ENCODE measurements at places on chromosomes 6 and 20.

- DNase-seq = peak; percentile 16
These were observed 213.8 kb upstream of the ZFP64 start for GRCh38 chr20:52405417-52405816.

GRCh38 chr6:105835373-105835772 lies 250.8 kb upstream of the PRDM1 start:
- peak; percentile 85 for DNase-seq

DNA sequence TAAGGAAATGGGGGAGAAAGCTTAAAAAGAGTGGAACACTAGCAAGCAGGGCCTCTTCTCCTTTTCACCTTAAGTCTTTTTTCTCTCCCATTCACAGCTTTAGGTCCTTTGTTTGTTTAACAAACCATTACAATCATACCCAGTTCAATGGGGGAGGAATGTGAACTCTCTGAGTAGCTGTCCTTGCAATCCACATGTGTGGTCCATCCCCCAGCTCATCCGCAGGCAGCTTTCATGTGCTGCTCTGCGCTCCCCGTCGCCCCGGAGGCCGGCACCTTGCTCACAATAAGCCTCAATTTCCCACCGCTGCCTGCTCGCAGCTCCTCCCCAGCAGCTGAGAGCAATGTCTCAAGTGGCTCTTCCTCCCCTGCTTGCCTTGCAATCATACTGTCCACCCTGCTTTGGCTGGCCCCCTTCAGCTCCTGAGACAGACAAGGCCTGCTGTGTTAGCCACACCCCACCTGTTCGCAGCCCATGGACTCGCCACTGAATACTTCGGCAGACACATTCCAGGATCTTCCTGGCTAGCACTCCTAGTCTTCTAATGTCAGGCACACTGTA lies 49.1 kb downstream of the PLAGL1 start:
- DNase-seq = no peak

DNA sequence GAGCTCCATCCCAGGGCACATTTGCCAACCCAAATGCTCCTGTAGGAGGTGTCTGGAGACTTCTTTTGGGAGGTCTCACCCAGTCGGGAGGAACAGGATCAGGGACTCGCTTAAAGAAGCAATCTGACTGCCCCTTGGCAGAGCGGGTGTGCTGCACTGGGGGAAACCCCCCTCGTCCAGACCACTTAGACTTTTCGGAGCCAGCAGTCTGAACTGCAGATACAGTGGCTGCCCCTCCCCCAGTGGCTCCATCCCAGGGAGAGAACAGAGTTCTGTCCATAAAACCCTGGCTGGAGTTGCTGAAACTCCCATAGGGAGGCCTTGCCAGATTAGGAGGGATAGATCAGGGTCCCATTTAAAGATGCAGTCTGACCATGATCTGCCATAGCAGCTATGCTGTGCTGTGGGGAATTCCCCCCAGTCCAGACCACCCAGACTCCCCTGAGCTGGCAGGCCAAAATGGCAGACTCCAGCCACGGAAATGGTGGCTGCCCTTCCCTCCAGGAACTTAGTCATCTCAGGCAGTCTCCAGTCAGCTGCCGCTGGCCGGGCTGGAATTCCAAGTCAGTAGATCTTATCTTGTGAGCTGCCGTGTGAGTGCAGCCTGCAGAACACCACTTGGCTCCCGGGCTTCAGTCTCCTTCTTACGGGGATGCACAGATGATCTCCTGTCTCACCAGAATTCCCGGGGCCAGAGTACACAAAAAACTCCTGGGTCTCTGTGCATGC lies 278.1 kb upstream of the SASH1 start:
- no peak for DNase-seq

GRCh38 chr6:166745801-166746668 lies 119.0 kb upstream of the RPS6KA2 start:
- DNase-seq = no peak

- peak; percentile 45 for DNase-seq
These were observed 113.1 kb downstream of the C6orf58 start for GRCh38 chr6:127690092-127690491.

GRCh38 chr6:149482545-149483333 lies 2.1 kb downstream of the ZC3H12D start:
- DNase-seq = peak; percentile 82

DNA sequence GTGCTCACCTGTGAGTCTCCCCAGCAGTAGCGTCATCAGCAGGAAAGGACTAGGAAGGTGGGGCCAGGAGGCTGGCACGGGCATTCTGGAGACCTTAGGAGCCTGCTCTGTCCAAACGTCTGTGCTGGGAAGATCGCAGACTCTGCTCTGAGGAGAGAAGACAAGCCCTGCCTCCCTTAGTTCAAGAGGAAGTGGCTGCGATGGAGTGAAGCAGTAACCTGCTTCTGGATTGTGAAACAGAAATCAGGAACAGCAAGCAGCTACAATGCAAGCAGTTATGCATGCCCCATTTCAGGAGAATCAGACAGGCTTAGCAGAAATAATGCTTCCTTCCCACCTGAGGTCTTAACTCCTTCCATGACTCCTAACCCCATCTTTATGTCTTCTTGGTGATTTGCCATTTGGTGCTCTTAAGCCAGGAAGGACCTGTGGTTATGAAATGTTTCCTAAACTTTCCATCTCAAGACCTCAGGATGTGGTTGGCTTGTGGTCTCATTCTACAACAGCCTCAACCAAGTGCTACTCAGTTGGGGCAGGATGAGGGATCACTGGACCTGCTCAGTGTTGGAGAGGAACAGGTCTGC lies at the start of gene SIRPB1:
TSS of gene SIRPB1 (minus strand) at position 149 of the 584 bp plus-strand sequence. CDS start at position 84, 65 bp downstream.
- DNase-seq = peak; percentile 84

DNA sequence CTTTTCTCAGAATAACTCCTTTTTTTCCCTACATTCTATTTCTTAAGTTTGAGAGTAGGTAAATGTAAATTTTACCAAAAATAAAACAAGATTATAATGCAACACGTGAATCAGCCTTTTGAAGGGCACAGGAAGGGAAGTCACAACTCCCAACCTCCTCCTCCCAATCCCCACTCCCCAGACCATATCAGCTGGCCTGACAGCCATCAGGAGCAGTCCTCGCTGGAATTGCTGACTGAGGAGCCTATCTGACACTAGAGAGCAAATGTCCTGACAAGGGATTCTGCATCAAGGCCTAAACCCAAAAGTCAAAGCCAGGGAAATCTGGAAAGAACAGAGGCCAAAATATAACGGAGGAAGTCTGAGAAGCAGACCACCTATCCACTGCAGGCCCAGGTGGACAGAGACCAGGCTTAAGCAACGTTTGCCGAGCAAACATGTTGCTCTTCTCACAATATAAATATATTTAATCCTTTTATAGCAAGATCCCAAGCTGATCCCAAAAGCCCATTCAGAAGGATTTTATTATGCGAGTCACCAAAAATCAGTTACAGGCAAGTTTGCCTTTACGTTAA lies 2.5 kb downstream of the RRAGD start:
- DNase-seq = no peak

- DNase-seq = peak; percentile 32
These were observed 28.8 kb upstream of the TULP4 start for GRCh38 chr6:158283304-158283980.

DNA sequence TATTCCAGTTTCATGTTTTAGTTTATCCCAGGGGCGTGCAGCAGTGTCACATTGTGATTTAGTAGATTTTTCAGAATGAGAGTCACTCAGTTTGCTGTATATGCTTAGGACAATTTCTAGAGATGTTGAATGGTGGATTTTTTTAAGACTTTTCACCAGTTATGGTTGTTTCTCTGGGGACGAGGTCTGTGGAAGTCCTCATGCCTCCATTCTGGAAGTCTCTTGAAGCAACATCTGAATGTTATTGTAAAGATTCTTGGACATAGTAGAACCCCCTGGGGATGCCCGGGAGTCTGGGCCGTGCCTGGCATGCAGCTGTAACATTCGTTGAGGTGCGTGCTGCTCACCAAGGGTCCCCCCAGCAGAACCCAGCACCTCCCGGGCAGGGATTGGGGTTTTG lies 341.5 kb downstream of the CDH4 start:
- DNase-seq = no peak

DNA sequence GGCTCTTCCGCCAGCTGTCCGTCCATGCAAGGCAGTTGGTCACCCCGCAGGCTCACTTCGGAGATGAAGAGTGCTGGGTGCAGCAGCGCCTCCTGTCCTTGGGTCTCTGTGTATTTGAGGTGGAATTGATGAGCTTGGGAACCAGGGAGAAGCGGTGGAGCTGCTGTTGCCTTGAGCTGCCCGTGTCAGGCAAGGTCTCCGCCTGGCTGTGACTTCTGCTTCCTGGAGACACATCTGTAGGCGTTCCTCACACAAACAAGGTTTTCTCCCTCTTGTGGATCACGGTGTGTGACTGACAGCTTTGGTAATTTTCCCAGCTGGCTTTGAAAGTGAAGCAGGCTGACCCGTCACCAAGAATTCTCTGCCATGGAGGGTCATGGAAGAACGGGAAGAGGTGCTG lies 2.5 kb upstream of the SLC17A9 start:
- no peak for DNase-seq

- no peak for DNase-seq
These were observed at the start of gene PHF1 for GRCh38 chr6:33410711-33411631. TSS of gene PHF1 (plus strand) at chr6:33411014. CDS start at chr6:33412264, 1,250 bp downstream.

GRCh38 chr6:28807682-28808280 lies 116.0 kb downstream of the TRIM27 start:
- DNase-seq = peak; percentile 97

DNA sequence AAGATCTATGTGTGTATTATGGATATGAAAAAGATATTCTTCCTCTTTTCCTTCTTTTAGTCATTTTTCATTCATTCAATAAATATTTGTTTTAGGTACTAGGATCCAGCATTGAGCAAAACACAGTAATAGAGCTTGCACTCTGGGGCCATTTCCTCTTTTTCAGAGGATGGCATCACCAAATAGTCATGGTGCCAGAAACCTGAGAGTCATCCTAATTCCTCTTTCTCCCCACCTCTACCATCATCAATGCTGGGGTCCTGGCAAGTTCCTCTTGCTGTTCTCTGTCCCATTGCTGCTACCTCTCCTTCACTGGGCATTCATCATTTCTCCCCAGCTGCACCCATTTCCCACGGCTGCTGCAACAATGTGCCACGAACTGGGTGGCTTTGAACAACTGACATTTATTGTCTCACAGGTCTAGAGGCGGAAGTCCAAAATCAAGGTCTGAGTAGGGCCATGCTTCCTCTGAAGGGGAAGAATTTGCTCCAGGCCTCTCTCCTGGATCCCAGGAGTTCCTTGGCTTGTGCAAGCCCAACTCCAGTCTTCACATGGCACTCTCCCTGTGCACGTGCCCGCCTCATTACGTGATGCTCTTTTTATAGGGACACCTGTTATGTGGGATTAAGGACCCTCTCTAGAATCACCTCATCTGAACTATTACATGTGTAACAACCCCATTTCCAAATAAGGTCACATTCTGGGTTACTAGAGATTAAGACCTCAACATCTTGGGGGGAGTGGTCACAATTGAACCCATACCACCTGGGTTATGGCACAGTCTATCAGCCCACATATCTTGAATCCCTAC lies 9.5 kb upstream of the IGF2R start:
- DNase-seq = peak; percentile 82

DNA sequence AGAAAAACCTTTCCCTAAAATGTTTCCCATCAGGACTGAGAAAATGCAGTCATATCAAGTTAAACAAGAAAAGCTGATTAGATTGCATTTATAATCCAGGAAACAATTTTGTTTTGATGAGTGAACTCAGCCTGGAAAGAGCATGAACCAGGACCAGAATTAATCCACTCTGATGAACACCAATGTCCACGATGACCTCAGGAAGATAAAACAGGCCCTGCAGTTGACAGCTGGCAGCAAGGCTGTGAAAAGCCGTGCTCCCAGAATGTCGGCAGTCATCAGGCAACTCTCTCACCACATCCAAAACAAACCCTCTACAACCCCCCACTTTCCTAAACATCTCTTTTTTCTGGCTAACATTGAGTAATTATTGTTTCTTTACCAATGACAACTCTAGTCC lies 74.0 kb upstream of the PROKR2 start:
- no peak for DNase-seq

DNA sequence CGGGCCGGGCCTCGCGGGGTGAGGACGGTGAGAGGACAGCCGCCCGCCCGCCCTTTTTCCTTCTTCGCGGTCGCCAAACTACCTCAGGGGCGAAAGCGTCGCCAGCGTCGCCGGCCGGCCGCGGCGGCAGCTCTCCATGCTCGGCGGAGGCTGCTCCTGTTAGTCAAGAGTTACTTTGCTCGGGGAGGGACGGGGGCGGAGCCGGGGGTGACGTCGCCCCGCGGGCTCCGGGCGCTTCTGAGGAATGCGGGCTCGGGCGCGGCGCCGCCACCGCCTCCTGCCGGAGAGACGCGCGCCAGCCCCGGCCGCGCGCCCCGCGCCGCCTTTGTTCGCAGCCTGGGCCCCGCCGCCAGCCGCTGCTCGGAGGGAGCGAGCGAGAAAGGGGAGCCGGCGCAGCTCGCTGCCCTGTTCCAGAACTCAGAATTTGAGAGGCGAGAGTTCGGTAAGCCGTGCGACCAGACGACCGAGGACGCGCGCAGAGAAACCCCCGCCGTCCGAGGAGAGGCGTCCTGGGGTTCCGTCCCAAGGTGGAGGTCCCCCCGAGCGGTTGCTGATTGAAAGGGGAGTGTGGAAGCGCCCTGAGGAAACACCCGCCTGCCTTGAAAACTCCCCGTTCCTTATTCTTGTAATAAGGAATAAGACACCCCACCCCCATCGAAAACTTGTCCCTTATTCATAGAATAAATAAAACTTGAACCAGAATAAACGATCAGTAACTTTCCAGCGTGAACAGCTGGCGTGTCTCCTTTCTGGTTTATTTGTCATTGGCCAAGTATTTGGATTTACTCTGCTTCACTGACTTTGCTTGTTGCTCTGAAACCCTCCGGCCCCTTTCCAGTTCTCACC lies at the start of gene PTPRK:
TSS of gene PTPRK (minus strand) at position 164 of the 846 bp plus-strand sequence. CDS start 241 bp downstream, outside the sequence.
- DNase-seq = peak; percentile 95

GRCh38 chr20:11118802-11119380 lies 445.1 kb upstream of the JAG1 start:
- DNase-seq = no peak

- no peak for DNase-seq
These were observed 109.8 kb downstream of the CHD6 start for GRCh38 chr20:41508335-41508734.

- DNase-seq = no peak
These were observed 8.4 kb downstream of the PSMG4 start for GRCh38 chr6:3267162-3267561.

- DNase-seq = no peak
These were observed 113.0 kb downstream of the SYCP2 start for GRCh38 chr20:59820204-59821041.

GRCh38 chr6:135534773-135535380 lies 37.3 kb upstream of the AHI1 start:
- DNase-seq = peak; percentile 28

DNA sequence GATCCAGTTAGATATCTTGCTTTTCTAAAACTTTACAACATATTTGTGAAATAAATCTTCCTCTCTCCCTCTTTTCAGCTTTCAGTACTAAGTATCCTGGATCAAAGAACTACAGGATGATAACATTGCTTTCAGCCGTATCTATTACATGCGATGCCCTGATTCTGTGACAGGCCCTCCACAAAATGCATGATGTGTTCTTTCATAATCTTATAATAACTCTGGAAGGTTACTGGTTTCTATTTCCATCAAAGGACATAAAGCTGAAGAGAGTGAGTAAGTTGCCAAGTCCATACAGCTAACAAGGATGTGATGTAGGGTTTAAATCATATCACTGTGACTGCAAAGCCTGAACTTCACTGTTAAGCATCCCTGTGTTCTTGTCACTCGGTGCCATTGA lies 62.9 kb upstream of the ADGRG6 start:
- no peak for DNase-seq

GRCh38 chr20:675453-676314 lies at the start of gene SCRT2:
TSS of gene SCRT2 (minus strand) at chr20:675802. CDS start at chr20:675601, 201 bp downstream.
- DNase-seq = peak; percentile 88
